AG10803 (cell line): ENCODE measurements at places on chromosomes 5 and 9.

DNA sequence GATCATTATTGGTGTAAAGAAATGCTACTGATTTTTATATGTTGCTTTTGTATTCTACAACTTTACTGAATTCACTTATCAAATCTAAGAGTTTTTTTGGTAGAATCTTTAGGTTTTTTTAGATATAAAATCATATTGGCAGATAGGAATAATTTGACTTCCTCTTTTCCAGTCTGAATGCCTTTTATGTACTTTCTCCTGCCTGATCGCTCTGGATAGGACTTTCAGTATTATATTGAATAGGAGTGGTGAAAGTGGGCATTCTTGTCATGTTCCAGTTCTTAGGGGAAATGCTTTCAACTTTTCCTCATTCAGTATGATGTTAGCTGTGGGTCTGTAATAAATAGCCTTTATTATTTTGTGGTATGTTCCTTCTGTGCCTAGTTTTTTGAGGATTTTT lies 8.3 kb downstream of the AHRR start:
- no peak for DNase-seq

GRCh38 chr9:122080986-122081385 lies 12.1 kb downstream of the TTLL11 start:
- DNase-seq = no peak

GRCh38 chr9:16112116-16112515 lies 559.3 kb downstream of the CCDC171 start:
- no peak for DNase-seq

- no peak for DNase-seq
Observed at GRCh38 chr9:130120299-130120587, 52.0 kb upstream of the NCS1 start.

GRCh38 chr9:87740209-87740608 lies 14.3 kb downstream of the CTSL start:
- DNase-seq = no peak

DNA sequence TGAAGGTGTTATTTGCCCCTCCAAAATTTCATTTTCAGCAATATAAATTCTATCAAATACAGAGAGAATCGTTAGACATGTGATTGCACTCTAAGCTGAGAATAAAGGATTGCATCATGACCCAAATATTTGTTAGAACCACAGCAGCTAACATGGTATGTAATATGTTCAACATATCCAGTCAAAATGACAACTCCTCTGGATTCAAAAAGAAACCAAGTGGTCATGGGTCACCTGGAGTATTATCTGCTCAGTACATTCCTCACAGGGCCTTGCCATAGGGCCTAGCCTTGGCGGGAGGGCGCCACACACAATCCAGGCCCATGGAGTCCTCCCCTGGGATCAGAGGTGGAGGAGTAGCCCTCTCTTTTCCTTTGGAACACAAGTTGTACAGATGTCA lies 179.2 kb downstream of the HSD17B3 start:
- DNase-seq = peak; percentile 58

GRCh38 chr5:175658299-175659145 lies 651 bp downstream of the HRH2 start:
- no peak for DNase-seq

- no peak for DNase-seq
Observed at GRCh38 chr5:139880416-139881142, 85.0 kb downstream of the PSD2 start.

- DNase-seq = no peak
Observed at GRCh38 chr5:179310439-179311090, 34.7 kb downstream of the ADAMTS2 start.

DNA sequence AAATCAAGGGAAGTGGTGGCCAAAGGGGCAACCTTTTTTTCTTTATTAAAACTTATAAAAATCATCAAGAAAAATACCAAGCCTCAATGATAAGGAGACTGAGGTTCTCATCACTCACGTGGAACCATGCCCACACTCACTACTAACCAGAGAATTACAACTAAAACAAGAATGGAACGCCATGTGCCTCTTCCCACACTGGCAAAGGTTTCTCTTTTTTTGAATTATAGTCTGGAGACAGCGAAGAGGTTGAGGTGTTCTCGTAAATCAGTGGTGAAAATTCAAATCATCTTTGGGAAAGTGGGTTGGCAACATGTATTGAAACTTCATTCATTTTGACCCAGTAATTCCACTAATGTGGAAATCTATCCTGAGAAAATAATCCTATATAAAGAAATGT lies 19.4 kb downstream of the FPGS start:
- DNase-seq = no peak

- DNase-seq = no peak
Observed at GRCh38 chr9:24793787-24794186, 248.1 kb upstream of the IZUMO3 start.

DNA sequence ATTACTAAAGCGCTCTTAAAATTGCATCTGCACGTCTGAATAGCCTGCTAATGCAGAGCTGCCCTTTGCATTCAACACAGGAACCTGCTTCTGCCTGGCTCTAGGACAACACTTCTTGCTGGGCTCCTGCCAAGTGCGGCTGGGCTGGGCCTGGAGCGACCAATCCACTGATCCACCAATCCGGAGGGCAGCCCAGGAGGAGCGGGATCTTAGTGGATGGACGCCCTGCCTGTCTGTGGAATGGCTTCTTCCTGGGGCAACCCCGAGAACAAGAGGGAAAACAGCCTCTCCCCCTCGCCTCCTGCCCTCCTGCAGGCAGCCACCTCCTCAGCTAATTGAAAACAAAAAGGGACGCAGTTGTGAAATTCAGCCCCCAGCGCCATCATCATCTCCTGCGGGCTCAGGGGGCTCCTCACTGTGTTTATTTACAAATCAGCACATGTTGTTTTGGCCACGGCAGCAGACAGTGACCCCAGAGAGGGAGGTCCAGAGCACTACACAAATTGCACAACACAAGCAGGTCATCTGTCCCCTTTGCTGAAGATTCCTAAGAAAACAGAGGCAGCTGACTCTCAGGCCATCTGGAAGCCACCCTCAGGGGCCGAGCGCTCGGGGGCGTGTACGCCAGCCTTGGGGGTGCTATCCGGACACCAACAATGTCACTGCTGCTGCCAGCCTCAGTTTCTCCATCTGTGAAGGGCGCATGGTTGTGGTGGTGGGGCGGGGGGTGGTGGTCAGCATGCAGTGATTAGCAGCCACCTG lies 57.3 kb downstream of the GADD45G start:
- peak; percentile 91 for DNase-seq

DNA sequence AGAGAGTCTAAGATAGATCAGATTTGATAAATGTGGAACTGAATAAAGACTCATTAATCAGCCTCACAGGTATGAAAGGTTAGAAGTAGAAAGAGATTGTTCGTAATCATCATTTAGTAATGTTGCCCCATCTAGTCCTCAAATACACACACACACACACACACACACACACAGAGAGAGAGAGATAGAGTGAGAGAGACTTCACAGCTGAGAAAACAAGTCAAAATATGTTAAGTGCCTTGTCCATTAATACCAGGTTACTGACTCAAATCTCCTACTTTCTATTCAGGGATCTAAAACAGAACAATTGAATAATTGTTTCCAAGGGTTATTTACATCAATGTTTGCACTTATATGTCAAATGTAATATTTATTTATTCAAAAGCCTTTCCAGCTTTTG lies 284.6 kb downstream of the MRPS30 start:
- no peak for DNase-seq

DNA sequence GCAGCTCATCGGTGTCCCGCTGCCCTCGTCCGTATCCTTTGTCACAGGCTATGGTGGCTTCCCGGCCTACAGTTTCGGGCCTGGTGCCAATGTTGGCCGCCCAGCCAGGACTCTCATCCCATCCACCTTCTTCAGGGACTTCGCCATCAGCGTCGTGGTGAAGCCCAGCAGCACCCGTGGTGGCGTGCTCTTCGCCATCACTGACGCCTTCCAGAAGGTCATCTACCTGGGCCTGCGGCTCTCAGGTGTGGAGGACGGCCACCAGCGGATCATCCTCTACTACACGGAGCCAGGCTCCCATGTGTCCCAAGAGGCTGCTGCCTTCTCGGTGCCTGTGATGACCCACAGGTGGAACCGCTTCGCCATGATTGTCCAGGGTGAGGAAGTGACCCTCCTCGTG lies 41.9 kb downstream of the COL15A1 start:
- DNase-seq = no peak

GRCh38 chr5:59976342-59976741 lies 82.8 kb upstream of the PDE4D start:
- DNase-seq = no peak

GRCh38 chr5:11709021-11709420 lies 195.2 kb downstream of the CTNND2 start:
- DNase-seq = no peak

- DNase-seq = peak; percentile 50
Observed at GRCh38 chr9:129586685-129587084, 34.2 kb downstream of the C9orf50 start.

GRCh38 chr5:116763987-116764866 lies 189.6 kb upstream of the SEMA6A start:
- DNase-seq = no peak

- peak; percentile 43 for DNase-seq
Observed at GRCh38 chr9:94603259-94604160, 9.9 kb upstream of the FBP2 start.

GRCh38 chr5:154773326-154773725 lies 18.1 kb downstream of the LARP1 start:
- DNase-seq = no peak

- no peak for DNase-seq
Observed at GRCh38 chr9:79049371-79049770, 522.4 kb upstream of the TLE4 start.

- peak; percentile 46 for DNase-seq
Observed at GRCh38 chr9:77449240-77450084, 198.7 kb downstream of the GNA14 start.

GRCh38 chr5:77990020-77990419 lies 213.9 kb upstream of the TBCA start:
- no peak for DNase-seq

GRCh38 chr9:124364141-124364540 lies 51.1 kb downstream of the PSMB7 start:
- no peak for DNase-seq

GRCh38 chr5:8953911-8954438 lies 591.9 kb downstream of the SEMA5A start:
- DNase-seq = no peak

DNA sequence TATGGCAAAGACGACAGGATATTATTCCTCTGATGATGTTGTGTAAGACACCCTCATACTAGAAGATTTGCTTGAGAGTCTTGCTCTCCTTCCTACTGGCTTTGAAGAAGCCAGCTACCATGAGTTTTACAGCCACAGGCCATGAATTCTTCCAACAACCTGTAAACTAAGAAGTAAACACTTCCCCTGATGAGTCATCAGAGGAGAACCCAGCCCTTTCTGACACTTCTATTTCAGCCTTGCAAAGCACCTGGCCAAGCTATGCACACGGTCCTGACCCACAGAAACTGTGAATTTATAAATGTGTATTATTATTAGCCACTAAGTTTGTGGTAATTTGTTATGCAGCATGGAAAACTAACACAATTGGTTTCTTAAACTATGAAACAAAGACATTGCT lies 288.8 kb upstream of the ADAMTSL1 start:
- no peak for DNase-seq

DNA sequence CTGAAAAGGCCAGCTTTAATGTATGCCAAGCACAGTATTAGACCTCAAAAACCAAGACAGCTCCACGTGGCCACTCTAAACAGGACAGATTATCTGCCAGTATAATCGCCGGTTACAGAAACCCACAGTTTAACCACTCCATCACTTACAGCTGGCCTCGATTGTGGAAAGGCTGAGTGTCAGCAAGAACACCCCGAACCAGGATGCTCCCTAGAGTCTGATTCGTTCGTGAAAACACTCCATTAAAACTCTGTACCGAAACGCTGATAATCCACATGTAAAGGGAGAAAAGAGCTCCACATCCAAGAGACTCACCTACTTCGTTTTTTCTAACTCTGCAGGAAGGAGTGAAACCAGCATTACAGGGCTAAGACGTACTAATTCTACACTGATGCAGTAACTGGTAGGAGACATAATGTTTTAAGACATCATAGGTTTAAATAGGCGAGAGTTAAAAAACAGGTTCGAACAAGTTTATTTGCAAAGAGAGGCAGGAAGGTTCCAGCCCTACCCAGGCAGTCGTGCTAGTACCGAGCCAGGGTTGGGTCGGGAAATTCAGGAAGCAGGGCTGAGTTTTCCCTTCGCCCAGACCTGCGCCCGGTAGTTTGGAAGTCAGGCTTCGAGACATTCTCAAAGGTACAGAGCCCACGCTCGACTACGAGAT lies 949 bp downstream of the SERINC5 start:
- DNase-seq = no peak

DNA sequence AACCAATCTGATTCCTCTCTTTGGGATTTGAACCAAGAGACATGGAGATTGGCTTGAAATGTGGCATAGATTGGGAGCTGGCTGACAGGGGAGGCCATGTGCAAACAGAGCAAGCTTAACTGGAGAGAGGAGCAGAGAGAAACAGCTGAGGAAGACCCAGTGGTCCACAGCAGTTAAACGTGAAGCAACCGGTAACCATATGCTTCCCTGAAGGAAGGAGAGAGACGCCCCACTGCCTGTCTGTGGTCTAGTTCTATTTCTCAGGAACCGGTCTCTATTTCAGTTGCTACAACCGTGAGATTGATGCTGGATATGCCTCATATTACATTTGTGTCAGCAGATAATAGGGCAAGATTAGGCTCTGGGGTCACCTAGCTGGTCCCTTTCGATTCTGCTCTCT lies 13.6 kb upstream of the GAS1 start:
- no peak for DNase-seq

DNA sequence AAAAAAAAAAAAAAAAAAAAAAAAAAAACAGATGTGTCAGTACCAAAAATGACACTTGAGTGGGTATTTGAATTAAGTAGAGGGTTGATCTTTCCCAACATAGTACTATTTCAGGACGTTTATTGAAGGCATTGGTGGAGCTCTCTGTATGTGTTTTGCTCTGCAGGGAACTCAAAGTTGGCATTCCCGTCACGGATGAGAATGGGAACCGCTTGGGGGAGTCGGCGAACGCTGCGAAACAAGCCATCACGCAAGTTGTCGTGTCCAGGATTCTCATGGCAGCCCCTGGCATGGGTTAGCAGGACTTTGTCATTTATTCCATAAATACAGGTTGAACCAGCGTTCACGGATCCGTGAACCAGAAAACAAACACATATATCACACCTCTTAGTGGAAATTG lies 34.9 kb downstream of the SFXN1 start:
- DNase-seq = no peak

- DNase-seq = no peak
Observed at GRCh38 chr9:129889122-129889940, 54.1 kb downstream of the USP20 start.

- peak; percentile 15 for DNase-seq
Observed at GRCh38 chr9:18215626-18216025, 258.3 kb upstream of the ADAMTSL1 start.

- no peak for DNase-seq
Observed at GRCh38 chr5:66608501-66608900, 12.3 kb downstream of the MAST4 start.

GRCh38 chr5:56984445-56984844 lies 32.5 kb upstream of the MIER3 start:
- no peak for DNase-seq

- DNase-seq = peak; percentile 87
Observed at GRCh38 chr5:43041110-43041668, 1.1 kb upstream of the ANXA2R start.
